ENCODE measurements at places on chromosomes 3 and 15.
A peak's percentile ranks its signal among the peaks of the same experiment; 100 is the strongest.

DNA sequence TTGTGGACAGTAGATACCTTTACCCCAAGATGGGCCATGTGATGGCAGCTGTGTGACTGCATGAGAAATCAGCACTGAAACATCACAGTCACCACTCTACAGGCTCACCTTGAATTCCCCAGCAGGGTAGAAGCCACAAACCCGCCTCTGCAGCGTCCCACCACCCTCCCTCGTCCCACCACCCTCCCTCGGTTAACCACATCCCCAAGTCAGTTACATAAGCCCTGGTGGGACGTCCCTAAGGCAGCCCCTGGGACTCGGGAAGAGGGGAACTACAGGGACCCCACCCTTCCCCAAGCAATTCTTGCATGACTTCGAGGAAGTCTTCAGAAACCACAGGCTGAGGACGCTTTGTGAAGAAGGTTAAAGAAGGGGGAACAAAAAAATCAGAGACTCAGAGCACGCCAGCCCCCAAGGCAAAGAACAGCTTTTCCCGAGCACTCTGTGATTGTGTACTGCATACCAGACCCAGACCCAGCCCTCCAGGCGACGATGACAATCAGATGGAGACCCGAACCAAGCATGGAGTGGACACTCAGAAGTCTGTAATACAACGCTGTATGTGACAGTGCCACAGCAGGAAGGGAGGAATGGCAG lies 60.5 kb downstream of the SH3BP5 start:
- DNase-seq: peak; percentile 43

DNA sequence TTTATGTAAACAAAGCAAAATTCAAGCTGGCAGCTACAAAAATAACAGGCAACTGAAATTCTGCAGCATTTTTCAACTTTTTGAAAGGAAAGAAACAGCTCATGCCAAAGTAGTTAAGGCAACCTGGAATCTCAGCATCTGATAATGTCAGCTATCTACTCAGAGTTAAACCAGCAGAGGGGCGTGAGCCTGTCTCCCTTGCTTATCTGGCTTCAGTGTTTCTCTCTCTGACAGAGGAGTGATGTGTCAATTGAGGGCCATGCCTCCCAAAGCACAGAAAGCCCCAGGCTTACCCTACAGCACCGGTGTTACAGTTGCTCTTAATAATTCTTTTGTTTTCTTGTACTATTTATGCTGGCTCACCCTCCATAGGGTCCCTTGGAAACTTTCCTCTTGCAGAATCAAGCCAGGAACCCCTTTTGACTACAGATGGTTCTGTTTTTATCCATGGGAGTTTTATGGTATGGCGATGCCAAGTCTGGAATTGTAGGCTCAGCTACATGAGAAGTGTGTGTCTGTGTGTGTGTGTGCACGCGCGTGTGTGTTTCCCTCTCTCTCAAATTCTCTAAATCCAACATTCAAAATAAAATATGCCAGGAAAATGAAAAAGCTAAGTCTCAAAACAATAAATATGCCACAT lies 7.3 kb downstream of the TMEM212 start:
- DNase-seq: no peak

DNA sequence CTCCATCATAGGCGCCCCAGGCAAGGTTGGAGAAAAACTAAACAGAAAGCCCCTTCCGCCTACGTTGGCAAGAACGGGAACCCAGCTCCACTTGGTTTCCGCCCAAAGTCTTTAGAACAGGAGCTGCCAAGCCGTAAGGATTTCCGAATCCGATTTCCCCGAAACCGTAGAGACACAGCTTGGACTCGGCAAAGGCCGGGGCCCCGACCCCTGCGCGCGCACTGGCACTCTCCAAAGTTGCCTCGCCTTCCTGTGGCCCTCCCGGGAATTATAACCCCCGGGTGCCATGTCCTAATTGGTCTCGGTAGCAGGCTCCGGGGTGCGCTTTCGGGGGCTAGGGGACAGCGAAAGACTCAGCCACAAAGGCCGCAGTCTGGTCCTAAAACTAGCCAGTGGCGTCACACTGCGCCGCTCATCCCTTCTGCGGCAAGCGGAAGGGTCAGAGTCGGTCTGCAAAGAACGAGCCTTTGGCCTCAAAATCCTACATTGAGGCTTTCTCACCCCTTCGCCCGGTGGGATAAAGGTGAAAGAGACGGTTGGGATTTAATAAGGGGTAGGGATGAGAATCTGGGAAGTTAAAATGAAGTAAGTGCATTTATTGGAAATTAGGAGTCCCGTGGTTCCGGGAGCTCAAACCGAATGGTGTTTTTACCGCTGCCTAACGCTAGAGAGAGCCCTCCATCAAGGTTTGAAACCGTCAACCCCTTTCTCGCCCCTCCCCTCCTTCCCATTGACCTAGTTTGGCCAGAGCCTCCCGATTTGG lies 6.8 kb downstream of the BCL6 start:
- DNase-seq: peak; percentile 51

DNA sequence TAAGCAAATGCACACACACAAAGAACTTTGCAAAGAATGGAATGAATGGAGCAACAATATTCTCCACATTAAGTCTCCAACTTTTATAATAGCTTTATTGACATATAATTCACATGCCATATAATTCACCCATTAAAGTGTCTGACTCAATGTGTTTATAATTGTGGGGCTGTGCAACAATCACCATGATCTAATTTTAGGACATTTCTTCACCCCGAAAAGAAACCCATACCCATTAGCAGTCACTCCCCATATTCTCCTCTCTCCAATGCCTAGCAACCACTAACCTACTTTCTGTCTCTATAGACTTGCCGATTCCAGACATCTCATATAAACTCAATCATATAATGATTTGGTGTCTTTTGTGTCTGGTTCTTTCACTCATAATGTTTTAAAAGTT lies 22.6 kb downstream of the VGLL4 start:
- DNase-seq: no peak

DNA sequence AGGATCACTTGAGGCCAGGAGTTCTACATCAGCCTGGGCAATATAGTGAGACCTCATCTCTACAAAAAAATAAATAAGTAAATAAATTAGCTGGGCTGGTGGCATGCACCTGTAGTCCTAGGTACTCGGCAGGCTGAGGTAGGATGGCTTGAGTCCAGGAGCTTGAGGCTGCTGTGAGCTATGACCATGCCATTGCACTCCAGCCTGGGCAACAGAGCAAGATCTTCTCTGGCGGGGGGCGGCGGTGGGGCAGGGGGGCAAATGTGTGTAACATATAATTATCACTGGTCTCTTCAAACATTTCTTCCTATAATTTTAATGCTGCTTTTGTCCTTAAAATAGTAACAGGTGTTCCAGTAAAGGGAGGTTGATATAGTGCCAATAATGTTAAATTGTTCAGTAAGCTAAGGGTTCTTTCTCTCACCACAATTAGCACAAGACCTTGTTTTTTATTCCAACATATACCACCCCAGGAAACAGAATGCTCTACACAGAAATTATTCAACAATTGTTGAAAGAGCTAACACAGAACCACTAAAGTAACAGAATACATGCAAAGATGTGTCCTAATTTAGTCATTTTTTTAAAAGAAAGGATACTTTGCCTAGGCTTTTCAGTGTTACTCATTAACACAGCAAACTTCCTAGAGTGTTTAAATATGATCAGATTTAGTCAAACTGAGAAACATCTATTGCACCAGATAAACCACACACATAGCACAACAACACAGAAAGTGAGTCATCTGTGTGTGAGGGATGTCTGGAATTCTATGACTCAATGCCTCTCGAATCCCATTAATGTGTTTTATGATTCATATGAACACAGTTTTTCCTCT lies 29.1 kb downstream of the ANKRD28 start:
- DNase-seq: no peak

- no peak for DNase-seq
Observed at GRCh38 chr3:194941956-194942511, 256.4 kb downstream of the FAM43A start.

GRCh38 chr3:114093016-114093380 lies 36.5 kb downstream of the QTRT2 start:
- no peak for DNase-seq

DNA sequence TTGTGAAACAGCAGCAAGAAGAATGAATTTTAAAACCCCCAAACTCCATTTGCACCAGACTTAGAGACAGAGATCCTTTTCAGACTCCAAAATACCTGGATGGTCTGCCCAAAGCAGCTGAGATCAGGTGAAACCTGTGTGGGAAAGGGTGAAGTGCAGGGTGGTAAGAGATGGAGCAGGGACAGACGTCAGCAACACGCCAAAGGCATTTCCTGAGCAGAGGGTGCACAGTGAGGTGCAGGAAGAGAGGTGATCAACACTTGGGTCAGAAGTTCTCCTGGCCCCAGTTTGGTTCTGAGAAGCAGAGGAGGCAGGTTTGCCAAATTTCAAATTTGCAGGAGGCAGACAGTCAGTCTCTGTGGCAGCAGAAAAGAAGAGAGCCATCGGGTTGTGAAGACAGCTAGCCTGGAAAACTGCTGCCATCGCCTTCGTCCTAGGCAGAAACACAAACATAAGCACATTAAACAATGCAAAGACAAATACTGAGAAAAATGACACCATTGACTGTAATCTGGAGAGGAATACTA lies 9.8 kb downstream of the CCR4 start:
- DNase-seq: peak; percentile 25

GRCh38 chr3:139111392-139112229 lies 66.9 kb upstream of the PRR23C start:
- DNase-seq: peak; percentile 48

DNA sequence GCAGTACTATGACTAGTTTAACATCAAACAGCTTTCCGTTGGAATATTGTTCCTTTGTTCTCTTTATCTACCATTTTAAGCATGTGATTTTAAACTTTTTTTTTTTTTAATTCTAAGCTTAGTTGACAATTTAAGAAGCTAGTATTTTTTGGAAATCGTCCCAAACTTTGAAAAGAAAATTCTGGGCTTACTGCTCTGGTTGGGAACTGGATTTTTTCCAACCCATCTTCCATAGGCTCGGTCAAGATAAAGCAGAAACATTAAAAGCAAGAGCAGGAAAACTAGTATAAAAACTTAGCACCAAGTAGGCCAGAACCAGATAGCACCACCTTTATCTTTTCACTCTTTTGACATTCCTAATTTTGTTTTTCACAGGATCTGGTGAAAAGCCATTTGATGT lies 49.9 kb downstream of the TSC22D2 start:
- DNase-seq: no peak

GRCh38 chr15:62641825-62642224 lies 400.7 kb upstream of the TPM1 start:
- DNase-seq: no peak

Data from stimulated activated CD4-positive, alpha-beta T cell treated with anti-CD3 and anti-CD28 coated beads, Interleukin-15, amount 100 ng/mL, for 48 hours (primary cell).